GM10248 (cell line): ENCODE measurements at places on chromosomes 3 and 15.

- no peak for DNase-seq
Measured at GRCh38 chr3:114538211-114538610, 244.4 kb downstream of the TIGIT start.

- DNase-seq, result no peak
Measured at GRCh38 chr15:89614164-89614563, 38.9 kb downstream of the TICRR start.

GRCh38 chr3:86743233-86743632 lies 247.7 kb downstream of the VGLL3 start:
- no peak for DNase-seq

GRCh38 chr3:31747785-31748184 lies 215.1 kb downstream of the STT3B start:
- DNase-seq, result no peak

DNA sequence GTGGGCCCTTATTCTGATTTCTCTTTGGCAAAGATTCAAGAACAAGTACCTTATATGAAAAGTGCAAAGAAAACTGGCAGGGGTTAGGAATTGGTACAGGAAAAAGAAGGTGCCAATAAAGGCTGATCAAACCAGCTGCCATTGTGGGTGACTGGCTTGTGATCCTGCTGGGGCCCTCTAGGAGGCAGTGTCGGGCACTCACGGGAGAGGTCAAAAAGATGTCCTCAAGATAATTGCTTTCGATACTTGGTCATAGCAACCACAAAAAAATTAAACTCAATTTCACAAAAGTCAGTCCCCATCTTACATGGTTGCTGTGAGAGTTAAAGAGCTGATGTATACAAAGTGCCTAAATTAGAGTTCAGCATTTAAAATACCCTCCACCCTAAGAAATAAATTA lies 31.0 kb upstream of the CAV3 start:
- peak; percentile 4 for DNase-seq

GRCh38 chr15:23616536-23616935 lies 31.1 kb downstream of the MAGEL2 start:
- DNase-seq, result no peak

DNA sequence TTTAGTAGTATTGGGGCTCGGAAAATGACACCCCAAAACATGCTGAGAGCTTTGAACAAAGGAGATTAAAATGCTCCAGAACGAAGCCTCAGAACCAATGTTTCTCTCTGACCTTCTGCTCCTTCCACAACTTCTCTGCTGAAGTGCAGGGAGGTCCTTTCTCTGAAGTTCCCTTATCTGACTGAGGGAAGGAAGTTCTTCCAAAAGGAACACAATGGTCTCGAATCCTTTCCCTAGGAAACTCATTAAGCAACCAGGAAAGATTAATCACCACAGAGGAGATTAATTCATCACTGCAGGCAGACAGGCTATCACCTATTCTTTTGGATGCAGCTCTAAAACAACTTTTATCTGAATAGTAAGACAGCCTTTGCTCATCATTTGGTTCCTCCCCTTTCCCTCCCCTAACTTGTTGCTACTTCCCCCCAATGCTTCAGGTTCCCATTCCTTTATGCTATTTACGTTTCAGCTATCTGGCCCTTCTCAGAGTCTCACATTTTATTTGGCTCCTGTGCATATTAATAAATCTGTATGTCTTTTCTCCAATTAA lies 18.2 kb upstream of the WDR49 start:
- DNase-seq, result no peak

DNA sequence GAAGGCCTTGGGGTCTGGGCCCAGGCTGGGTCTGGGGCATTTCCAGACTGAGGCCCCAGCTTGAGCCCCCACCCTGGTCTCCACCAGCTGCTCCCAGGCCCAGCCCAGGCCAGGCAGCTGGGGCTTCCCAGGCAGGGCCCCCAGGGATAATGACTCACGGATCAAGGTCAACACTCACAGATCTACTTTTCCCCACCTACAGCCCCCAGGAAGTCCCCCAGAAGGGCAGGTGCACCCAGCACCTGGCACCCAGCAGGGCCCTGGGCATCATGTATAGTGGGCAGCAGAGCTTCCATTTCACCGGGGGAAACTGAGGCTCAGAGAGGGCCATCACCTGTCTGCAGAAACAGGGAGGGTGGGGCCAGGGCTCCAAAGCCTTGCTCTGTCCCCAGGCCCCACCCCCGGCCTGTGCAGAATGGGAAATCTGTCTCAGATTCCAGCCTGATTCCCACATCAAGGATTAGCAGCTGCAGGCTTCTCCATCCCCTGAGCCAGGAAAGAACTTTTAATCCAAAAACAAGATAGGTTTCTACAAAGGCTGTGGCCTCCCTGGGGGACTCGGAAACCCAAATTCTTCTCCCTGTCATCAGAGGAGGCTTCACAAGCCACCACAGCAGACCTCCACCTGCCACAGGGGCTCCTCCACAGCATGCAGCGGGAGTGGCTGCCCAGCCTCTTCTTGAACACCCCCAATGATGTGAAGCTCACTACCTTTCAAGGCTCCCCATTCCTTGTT lies 49.8 kb downstream of the IQSEC1 start:
- peak; percentile 52 for DNase-seq

- DNase-seq, result peak; percentile 15
Measured at GRCh38 chr15:93028111-93028631, 60.8 kb downstream of the RGMA start.

- no peak for DNase-seq
Measured at GRCh38 chr3:194351080-194351672, at the start of gene CPN2. Gene CPN2 (minus strand): TSS chr3:194351328. CDS start chr3:194342702, 8,626 bp downstream.
